ENCODE measurements at places on chromosomes 11 and 22.

GRCh38 chr11:124460459-124460858, 15.0 kb upstream of the OR8B8 start:
- no peak for DNase-seq

DNA sequence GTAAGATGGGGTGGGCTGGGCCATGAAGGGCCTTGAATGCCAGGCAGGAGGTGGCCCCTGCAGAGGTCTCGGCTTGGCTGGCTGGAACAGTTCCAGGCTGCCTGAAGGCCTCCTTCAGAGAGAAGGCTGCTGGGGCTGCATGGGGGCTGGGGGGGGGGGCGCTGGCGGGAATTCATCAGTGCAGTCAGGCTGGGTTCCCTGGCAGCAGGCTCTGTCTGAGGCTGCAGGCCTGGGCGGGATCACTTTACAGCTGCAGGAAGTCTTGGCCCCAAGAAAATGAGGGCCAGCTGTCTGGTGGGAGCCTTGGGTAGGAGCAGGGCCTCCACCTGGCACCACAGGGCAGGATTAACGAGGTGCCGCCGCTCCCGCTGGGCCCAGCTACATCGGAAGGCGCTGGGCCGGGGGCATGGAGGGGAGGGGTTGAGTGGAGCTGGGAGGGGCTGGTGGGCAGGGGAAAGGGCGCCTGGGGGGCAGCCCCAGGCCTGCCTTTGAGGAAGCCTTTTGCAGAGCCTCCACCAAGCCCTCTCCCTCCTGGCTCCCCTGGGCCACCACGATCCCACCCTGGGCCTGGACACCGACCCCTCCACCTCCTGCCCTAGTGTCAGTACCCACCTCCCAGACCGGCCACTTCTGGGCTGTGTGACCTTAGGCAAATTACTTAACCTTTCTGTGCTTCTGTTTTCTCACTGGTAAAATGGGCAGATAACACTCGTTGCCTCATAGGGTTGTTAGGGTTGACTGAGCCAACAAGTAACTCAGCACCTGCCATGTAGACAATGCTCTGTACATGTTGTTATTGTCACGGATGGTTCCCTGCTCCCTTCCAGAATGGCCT, 31.0 kb upstream of the HMOX1 start:
- no peak for DNase-seq

- no peak for DNase-seq
These were observed 27.4 kb downstream of the SCUBE1 start for GRCh38 chr22:43315687-43316217.

GRCh38 chr11:107719557-107720302, 7.9 kb upstream of the SLN start:
- no peak for DNase-seq

GRCh38 chr11:7480113-7480512, 5.2 kb upstream of the OLFML1 start:
- DNase-seq: no peak

DNA sequence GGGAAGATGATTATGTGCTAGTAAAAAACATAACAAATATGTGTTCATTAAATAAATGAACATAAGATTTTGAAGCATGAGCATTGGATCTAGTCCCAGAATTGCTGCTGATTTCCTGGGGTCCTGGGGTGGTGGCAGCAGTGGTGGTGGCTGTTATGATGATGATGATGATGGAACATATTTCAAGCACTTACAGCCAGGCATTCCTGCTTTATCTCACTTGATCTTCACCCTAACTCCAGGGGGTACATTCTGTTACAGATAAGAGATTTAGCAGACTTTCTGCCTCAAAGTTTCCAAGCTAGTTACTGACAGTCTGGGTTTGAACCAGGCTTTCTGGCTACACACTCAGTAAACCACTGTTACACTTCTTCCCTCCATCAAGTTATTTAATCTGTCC, 5.2 kb downstream of the TRAPPC4 start:
- no peak for DNase-seq

- no peak for DNase-seq
These were observed 904 bp downstream of the C2CD3 start for GRCh38 chr11:74169738-74170458.

GRCh38 chr11:128045094-128045725, 542.1 kb downstream of the ETS1 start:
- DNase-seq: no peak

GRCh38 chr22:32904044-32904443, 102.5 kb downstream of the TIMP3 start:
- no peak for DNase-seq

GRCh38 chr11:129894278-129895125, 876 bp downstream of the NFRKB start:
- DNase-seq: no peak

DNA sequence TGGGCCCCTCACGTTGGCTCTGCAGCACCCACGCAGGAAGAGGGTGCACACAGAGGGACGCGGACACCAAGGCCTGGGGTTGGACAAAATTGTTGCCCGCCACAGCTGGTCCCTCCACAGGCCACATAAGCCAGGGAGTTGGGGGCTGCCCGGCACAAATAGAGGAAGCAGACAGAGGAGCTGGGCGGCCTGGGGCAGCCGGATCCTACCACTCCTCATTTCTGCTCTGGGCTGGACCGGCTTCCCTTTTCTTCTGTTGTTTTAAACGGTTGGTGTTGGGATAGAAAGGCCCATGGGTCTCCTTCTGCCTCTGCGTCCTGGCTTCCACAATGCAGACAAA, 36.4 kb upstream of the LINC01488 start:
- no peak for DNase-seq

DNA sequence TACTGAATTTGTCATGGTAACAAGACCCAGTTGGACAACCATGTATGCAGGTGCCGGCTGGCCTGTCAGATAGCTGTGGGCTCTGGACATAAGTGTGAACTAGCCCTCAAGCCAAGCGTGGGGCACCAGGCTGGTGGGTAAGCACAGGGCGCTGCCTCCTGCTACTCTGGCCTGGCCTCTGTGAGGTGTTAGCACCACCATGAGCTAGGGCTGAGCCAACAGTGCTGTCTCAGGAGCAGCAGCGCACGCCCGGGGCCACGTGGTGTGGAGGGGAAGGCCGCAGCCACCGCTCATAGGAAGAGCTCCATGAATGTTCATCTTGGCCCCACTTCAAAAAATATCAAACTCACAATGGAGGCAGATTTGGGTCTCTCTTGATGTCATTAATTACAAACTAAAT, 35.3 kb upstream of the GNB1L start:
- DNase-seq: no peak

DNA sequence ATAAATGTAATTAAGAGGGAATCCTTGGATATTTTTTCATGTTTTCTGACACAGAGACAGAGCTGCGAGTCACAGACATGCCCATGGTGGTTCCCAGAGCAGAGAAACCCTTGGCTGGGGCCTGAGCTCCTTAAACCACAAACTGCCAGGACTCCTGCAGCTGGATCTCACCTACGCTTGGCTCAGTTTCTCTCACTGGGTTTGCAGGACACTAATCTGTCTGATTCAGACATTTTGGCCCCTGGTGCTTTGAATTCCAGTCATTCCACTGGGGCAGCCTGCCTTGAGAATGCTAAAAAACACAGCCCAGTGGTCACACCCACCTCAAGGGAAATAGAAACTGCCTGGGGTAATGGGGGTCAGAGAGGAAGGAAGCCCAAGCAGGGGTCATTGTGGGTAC, 122.6 kb downstream of the CCDC81 start:
- no peak for DNase-seq

DNA sequence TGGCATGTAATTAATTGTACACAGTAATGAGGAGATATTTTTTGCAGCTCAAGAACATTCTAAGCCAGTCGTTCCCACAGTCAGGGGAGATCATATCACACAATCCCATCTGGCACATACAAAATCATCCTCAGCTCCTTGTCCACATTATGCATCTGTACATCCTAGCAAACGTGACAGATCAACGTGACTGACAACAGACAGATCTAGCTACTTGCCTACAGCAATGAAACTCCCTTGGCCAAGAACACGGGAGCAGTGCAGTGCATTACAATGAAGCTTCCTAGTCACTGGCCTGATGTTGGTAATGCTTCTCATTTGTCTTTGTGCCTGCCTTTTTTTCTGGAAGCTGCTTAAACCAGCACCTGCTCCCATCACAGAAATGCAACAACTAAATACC, 24.5 kb upstream of the GUCY1A2 start:
- DNase-seq: no peak
